ENCODE measurements at places on chromosomes 3 and 15.

DNA sequence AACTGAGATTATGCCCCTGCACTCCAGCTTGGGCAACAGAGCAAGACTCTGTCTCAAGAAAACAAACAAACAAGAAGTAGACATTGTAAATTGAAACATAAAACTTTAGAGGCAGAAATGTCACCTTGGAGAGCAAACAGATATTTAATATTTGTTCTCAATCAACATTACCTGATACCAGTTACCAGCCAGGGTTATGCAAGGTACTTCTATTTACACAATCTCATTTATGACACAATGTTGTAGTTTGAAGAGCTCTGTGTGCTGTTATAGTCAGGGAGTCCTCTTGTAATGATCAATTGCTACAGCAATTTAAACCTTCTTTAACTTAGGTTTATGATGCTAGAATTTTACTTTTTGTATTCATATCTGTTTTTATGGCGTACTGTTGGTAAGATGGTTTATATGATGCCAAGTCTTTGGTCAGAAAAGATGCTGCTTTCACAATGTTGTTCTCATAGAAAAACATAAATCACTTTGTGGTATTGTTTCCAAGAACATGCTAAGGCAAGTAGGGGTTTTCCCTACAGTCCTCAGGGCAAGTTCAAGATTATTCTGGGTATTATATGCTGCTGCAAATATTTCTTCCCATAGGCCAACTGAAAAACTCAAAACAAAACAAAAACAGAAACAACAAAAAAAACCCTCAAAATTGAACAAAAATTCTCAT lies 173.5 kb downstream of the TNIK start:
- DNase-seq, result no peak

- no peak for DNase-seq
These were observed 34.5 kb upstream of the SPTSSB start for GRCh38 chr3:161405836-161406235.

DNA sequence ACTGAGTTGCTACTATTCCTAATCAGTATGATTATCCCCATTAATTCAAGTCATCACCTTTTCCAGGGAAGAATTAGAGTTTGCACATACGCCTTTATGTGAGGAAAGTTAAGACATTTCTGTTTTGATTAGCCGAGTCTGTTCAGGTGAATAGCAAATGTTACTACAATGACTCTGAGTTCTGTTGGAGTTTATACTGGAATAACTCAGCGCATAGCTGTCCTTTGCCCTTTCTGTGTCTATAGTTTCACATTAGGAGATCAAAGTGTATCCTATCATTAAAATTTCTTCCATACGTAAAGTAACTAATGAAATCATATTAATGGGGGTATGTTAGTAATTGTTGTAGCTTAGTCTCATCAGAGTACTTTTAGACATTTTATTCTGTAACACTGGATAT lies 4.9 kb downstream of the RAB8B start:
- DNase-seq, result no peak

GRCh38 chr3:39752019-39752637 lies 57.3 kb upstream of the MYRIP start:
- no peak for DNase-seq

DNA sequence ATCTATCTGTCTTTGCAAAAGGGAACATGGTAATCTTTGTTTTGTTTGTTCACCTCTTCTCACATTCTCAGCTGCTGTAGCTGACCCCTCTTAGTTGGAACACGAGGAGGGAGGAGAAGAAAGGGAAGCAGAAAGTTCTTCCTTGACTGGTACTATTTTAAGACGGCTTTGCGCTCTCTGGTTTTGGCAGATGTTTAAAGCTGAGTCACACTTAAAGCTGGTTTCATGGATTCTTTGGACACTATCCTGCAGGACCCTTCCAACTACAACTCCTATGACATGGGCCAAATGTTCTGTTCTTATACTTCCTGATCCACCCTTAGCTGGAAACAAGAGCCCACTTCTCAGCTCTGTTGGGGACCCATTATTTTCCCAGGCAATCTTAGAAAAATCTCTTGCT lies 40.6 kb upstream of the FXR1 start:
- DNase-seq, result no peak

GRCh38 chr3:192212335-192212734 lies 515.0 kb downstream of the FGF12 start:
- DNase-seq, result no peak

GRCh38 chr15:74517096-74517495 lies 23.9 kb upstream of the ARID3B start:
- no peak for DNase-seq

DNA sequence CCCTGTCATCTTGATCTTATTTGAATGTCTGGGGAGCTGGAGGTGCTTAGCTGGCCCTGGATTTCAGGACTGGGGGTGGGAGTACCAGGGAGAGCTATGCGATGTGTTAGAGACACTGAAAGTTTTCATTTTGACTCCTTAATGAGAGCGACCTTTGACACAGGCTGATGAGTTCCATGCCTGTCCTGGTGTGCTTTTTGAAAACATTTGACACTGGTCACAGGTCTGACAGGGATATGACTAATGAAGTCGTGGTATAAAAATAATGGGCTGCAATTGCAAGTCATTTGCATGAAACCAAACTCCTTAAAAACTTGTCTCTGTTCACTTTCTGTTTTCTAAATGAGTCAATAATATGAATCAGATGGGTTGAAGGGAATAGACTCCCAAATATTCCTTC lies 81.9 kb downstream of the MECOM start:
- no peak for DNase-seq

- DNase-seq, result no peak
These were observed 35.2 kb upstream of the TF start for GRCh38 chr3:133711013-133711412.

DNA sequence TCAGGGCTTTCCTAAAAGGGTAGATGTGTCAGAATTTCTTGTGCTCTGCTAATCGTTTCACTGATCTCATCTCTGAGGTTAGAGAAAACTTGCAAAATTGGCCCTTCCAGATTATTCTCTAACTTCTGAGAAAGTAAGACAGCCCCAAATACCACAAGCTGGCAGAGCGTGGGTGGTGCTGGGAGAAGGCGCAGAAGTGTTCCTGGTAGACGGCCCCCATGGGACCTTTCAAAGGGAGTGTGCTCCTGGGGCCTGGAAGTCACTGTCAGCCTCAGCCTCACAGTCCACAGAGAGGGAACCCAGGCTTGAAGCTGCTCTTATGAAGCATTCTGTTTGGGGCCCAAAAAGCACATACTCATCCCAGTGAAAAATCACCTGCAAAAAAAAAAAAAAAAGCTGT lies 86.5 kb upstream of the PFN2 start:
- DNase-seq, result no peak

GRCh38 chr15:58486062-58486461 lies 54.3 kb downstream of the LIPC start:
- no peak for DNase-seq

- DNase-seq, result no peak
These were observed 3.5 kb upstream of the ACAP2 start for GRCh38 chr3:195446359-195446758.

DNA sequence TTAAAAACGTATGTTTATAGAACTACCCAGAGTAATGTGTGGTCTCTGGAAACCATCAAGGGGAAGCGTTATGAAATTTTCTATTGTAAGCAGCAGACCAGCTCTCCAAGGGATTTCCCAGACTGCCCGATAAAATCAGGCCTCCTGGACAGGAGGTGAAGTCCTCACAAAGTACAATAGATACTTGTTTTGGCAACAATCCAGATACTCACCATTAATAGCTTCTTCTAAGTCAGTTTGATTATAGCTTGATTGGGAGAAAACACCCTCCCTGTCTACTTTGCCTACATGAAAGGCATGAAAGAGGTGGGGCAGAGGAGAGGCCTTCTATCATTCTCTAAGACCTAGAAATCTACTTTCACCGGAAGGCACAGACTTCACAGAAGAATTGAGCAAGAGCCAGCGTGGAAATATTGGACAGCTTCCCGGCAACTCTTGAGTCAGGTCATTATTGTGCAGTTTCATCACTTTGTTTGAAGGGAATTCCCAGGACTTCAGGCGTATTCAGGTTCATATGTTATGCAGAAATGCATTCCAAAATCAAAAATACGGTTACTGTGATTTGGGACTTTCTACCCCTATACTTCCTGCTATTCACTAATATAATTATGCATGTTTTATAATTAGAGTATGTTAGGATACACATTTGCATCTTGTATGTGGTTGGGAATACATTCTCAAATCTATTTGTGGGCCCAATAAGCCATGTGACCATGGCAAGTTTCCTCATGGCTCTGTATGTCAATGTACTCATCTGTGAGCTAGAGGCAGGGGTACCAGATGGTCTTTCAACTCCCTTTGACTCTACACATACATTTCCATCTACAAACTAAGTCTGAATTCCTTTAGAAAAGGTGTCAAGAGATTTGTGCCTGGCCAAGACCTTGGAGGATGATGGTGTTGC lies 103.5 kb downstream of the CD47 start:
- no peak for DNase-seq

GRCh38 chr3:43994657-43995546 lies 246.8 kb upstream of the TOPAZ1 start:
- DNase-seq, result no peak

DNA sequence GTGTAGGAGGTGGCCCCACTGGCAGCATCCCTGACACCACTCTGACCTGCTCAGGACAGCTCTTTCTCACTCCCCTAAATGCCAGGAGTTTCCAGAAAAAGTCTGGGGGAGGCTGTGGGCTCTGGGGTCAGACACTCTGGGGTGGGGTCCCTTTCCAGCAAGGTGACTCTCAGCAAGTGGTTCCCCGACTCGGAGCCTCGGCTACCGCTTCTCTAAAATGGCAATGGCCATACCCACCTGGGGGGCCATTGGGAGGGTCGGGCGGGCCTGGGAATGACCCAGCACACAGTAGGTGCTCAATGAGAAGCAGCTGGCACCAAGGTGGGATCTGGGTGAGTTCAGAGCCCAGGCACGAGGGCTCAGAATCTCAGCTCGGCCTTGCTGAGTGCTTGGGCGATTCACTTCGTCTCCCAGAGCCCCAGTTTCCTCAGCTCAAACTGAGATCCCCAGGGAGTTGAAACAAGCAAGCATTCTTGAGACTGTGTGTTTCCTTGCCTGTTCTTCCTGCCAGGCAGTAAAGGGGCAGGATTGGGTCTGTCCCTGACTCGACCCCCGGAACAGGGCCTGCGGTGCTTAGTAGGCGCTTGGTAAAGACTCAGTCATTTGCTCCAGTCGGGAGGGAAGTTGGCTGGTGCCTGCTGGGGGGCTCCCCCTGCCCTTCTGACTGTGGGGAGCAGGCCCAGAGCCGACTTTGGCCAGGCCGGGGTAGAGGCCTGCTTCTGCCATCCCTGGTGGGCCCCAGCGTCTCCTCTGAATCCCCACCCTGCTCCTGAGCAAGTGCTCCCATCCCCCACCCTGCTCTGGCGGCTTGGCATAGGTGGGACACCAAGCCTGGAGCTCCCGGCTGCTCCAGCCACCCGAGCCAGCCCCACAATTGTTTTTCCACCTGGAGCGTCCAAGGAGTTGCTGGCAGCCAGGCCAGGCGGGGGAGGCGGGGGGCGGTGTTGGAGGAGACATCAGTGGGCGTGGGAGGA lies 32.9 kb upstream of the FBLN2 start:
- no peak for DNase-seq

GRCh38 chr3:31448035-31448881 lies 84.5 kb upstream of the STT3B start:
- DNase-seq, result no peak

DNA sequence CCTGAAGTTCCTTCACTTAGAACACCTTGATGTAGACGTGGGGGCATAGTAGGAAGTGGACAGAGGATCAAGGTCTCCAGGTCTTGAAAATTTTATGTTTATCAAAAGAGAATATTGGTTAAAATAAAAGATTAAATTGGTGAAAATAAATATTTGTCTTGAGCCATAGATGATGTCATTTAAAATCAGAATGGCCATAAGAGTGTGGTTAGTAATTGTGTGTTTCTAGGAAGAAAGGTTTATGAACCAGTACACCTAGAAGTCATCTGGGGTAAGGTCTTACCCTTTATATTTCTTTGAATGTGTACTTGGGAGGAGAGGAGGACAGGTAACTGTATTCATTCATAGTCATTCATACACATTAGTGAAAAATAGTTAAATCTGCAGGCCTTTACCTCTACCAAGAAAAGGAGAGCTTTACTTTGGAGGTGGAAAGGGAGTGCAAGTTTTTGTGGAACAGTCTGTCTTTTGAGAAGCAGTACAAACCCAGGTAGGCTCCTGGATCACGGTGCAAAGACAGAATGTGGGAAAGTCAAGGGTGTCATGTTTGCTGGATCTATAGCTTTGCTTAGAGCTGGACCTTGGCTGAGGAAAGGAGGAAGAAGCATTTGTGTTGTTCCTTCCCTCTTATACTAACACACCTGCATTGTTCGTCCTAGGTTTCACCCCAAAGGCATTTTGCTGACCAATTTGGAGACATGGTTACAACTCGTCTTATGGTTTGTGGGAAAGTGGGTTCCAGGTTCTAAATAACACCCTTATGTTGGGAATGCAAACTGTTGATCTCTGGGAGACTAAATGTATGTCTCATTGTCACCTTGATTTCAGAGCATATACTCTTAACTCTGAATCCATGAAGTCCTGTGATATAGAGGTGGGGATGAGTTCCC lies 6.2 kb downstream of the SCAANT1 start:
- no peak for DNase-seq

DNA sequence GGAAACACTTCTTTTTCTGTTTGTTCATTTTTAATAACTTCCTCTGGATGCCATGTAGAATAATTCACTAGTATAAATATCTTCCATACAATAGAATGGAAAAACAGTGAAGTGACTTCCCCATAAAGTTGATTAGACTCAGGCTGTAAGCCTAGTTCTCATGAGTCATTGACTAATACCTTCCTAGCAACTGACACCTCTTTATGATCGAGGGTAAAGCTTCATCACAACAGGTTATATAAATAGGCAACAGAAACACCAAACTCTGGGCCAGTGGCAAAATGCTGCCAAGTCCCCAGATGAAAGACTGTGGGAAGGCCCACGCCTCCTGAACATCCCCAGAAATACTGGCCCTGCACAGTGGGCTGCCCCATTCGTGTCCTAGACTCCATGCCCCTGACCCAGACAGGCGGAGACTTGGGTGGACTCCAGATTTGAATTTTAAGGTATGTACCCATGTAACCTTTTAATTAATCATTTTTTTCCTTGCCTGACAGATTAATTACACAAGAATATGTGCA lies 71.3 kb upstream of the TBC1D23 start:
- no peak for DNase-seq

- DNase-seq, result no peak
These were observed 1.1 kb downstream of the TBC1D2B start for GRCh38 chr15:78076231-78077052.

GRCh38 chr3:35638980-35639253 lies 408 bp upstream of the ARPP21 start:
- DNase-seq, result no peak

DNA sequence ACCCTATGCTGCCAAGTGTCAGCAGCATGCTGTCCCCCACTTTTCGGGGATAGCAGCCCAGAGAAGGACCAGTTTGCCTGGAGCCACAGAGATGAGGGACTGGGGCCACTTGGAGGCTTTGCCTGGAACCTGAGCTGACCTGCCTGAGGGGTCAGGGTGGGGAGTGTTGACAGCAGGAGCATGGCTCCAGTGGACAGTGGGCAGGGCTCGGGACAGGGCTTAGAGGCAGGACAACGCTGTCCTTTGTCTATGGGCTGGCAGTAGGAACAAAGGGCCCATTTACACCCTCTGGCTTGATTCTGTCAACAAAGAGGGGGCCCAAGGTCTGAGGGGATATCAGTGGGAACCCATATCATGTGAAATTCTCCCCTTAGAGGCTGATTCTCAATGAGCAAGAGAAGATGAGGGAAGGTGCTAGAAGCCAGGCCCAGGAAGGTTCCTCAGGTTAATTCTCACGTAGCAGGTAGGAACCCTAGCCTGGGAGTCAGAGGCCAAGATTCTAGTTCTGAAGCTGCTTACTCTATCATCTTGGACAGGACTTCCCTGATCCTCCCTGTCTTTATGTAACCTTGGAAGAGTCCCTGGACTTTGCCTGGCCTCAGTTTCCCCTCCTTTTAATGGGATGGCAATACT lies 29.7 kb upstream of the HHATL start:
- no peak for DNase-seq
